ENCODE measurements at places on chromosomes 3 and 15.

DNA sequence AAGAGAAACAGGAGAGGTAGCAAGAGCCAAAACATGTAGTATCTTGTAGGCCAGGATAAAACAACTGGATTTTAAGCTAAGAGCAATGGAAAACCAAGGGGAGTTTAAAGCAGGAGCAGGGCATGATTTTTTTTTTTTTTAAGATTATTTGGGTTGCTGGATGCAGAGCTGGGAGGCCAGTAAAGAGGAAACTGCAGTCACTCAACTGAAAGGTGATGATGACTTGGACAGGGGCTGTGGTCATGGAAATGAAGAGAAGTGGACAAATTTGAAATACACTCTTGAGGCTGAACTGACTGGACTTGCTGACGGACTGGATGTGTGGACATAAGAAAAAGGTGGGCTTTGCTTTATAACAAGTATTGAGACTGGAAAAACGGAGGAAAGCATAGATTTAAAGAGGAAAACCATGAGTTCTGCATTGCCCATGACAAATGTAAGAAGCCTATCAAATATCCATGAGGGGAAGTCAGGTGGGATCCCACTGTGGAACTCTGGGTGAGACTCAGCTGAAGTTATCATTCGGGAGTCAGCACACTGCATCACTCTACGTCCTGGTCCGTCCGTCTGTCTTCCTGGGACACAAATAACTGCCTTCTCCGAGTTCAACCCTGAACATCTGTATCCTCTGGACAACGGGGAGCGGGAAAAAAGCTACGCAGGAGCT lies 688 bp downstream of the XPC start:
- no peak for DNase-seq

DNA sequence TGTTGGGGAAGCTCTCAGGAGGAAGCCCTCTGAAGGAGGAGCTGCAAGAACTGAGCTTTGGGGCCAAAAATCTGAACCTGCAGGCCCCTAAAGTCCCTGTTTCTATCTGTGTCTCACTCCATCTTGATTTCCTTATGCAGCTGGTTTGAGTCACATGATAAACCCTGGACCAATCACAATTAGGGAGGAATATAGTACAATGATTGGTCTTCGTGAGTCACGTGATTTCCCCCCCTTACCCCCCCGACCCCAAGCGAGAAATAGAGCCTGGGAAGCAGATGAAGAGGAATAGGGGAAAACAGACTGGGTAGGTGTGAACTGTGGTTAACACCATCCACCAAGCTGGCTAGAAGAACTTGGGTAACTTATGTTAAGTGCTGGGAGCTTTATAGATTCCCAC lies 12.9 kb downstream of the CRABP1 start:
- no peak for DNase-seq

GRCh38 chr3:19248767-19249166 lies 100.5 kb downstream of the KCNH8 start:
- DNase-seq: no peak

DNA sequence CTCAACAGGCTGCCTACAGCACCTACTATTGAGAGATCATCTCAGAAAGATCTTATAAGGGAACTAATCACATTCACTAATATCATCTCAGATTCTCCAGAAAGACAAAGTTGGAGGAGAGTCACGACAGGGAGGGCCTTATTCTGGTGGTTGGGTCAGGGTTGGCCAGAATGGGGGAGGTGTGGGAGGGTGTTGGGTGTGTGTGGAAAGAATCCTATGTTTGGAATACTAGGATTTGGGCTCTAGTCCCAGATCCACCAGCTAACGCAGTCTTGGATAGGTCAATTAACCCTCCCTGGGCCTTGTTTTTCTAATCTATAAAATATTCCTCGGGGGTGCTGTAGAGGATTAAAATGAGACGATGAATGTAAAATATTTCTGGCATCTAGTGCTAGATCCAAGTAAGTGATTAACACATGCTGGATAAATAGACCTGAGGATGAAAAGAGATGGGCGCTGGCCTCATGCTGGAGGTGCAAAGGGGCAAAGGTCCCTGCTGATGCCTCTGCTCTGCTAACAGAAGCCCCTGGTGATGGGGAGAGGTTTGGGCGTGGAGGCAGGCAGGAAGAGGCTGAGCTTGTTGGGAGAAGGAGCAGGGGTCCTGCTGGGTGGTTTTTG lies 67.6 kb upstream of the ETV5 start:
- no peak for DNase-seq

DNA sequence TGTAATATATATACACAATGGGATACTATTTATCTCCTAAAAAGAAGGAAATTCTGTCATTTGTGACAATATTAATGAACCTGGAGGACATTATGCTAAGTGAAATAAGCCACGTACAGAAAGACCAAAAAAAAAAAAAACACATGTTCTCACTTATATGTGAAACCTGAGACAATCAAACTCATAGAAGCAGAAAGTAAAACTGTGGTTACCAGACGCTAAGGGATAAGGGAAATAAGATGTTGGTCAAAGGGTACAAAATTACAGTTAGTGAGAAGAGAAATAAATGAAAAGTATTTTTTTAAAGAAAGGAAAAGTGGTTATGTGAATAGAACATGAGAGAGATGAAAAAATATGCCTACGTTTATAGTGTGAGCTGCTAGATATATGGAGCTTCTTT lies 101.1 kb downstream of the CPNE4 start:
- no peak for DNase-seq

DNA sequence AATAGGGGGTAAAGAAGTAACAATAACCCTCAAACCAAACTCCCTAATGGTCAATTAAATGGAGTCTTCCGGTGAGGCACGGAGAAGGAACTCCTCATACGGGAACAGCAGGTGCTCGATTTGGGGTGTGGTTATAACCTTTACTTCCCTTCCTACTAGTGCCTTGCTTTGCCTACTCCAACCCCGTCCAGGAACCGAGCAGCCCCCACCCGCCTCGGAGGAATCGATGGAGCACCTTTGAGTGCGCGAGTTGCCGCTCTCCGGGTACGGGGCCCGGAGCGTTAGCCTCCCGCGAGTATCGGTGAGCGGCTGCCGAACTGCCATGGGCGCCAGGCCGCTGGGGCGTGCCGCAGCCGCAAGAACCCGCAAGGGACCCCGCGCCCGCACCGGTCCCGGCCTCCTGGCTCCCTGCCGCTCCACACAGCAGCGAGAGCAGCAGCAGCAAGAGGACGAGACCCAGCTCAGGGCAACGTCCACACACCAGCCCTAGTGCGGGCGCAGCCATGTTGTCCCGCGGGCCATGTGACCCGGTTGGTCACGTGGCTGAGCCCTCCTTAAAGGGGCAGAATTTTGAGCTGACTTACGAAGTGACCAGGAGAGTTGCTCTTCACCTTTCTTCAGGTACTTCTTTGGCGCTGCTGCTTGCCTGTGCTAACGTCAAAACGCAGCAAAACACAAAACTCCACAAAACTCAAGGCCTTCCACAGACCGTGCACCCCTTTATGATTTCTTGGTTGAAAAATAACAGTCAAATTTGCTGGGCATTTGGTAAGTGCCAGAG lies at the start of gene SUMF1:
SUMF1 (minus strand) TSS at position 529 of the 781 bp plus-strand sequence; CDS start at position 505, 24 bp downstream.
- peak; percentile 48 for DNase-seq

DNA sequence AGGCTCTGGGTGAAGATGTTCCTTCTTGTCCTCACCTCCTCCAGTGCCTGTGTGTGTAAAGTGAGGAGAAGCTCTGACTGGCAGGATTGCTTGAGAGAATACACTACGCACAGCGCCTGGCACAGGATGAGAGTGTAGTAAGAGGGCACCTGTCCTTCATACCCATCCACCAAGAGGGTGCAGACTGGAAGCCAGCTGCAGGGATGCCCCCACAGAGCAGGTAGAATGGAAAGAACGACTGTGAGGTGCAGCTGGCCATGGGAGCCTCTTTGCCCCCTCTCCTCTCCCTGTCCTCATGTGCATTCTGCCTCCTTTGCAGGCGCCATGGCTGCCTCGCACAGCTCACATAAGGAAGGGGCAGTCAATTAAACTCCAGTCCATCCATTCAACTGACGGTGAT lies 12.3 kb downstream of the FBXL22 start:
- no peak for DNase-seq

- DNase-seq: no peak
Observed at GRCh38 chr15:34370129-34370528, 3.1 kb upstream of the LPCAT4 start.

GRCh38 chr15:71357321-71357732 lies 242.1 kb downstream of the THSD4 start:
- DNase-seq: no peak

DNA sequence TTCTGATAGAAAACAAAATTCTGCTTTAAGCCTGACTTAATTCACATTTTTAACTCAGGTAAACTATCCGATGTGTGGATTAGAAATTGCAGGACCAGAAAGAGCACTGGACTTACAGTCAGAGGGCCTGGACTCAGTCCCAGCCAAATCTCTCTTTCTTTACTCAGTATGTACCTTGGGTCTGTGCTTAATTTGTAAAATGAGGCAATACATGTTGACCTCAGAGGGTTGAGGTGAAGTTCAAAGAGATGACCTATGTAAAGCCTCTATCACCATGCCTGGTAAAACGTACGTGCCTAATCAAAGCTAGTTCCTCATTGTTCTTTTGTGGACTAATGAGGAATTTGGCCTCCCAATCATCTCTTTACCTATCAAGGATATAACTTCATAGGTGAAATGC lies 1.9 kb upstream of the BCL2A1 start:
- no peak for DNase-seq
